ENCODE measurements at places on chromosomes 16 and 17. TPM values are rescaled to one million over a fixed set of nuclear protein-coding genes. Genes with fewer than 3 reads are reported as not detected.

DNA sequence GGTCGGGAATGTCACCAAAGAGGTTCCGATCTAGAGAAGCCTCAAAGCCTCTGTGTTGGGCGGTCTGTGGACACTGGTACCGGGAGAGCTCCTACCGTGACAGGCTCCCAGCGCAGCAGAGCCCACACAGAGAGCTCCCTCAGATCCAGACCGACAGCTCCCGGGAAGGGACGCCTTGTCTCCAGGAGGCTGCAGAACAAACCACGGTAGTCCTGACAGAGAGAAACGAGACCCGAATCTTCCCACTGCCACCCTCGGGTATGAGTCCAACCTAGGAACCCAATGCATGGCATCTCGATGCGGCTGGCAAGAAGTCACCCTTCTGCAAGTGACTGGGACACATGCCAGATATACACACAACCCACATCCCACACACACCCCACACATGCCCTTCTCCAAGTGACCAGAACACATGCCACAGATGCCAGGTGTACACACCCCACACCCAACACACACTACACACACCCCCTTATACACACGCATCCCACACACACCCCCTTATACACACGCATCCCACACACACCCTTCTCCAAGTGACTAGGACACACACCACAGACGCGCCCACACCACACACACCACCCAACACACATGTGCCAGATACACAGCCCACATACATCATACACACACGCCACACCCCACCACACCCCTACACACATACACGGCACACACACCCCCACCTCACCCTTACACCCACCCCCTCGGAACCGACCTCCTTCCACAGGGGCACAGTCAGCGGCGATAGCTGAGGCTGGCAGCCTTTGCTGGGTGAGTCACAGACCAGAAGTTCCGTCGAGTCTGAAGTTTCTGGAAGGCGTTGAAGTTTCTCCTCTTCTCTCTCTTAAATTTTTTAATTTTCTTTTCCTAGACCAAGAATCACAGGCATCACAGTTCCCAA is 15.9 kb upstream of the CYTH1 start:
- no peak for DNase-seq

GRCh38 chr17:15431196-15431595 is 36.2 kb downstream of the CDRT4 start:
- no peak for DNase-seq

GRCh38 chr16:4566144-4566543 is 10.0 kb downstream of the C16orf96 start:
- no peak for DNase-seq

DNA sequence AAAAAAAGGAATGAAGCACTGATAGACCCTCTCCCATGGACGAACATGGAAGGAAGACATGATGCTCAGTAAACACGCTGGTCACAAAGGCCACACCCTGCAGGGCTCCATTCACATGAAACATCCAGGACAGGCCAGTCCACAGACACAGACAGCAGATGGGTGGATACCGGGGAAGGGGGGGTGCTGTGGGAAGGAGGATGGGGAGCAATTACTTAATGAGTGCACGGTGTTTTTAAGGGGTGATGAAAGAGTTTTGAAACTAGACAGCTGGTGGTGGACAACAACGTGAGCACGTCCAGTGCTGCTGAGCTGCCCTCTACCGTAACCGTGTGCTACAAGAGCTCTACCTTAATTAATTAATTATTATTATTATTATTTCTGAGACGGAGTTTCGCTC is 6.0 kb upstream of the SLC16A3 start:
- no peak for DNase-seq

The ACAP1 gene
- 54.7 TPM for total RNA-seq

The TAC4 gene
- total RNA-seq: not detected

Measured in adrenal gland (tissue), 19 donors.